Stimulated activated CD8-positive, alpha-beta memory T cell treated with anti-CD3 and anti-CD28 coated beads, Interleukin-2, amount 100 ng/mL, for 1 hour (primary cell): ENCODE measurements at places on chromosomes 4 and X.

DNA sequence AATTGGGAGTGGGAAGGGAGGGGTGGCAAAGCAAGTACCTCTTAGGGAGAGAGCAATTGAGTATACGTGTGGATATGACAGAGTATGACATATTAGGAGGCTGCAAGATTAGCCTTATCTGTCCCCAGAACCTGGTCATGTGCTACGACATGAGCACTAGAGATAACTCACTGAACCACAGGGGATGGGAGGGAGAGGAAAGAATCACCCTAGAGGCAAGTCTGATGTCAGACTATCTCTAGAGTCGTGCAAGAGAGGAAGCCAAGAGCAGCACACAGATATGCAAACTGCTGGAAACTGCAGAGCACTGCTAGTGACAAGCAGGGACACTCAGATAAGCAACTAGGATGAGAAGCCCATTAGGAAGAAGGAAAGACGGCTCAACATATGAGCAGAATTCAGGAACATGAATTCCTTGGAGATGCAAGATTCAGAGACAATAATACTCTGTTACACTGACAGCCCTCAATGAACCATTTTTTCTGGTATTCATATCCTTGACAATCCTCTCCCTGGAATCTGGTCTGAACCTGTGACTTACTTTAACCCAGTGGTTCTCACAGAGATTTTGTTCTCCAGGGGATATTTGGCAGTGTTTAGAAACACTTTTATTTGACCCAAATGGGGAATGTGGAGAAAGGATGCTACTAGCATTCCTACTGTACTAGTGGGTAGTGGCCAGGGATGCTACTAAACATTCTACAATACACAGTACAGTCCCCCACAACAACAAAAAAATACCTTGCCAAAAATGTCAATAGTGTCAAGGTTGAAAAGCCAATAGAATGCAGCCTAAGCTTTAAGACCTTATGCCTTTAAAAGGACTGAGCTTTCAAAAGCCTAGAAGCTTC is 84.0 kb upstream of the BMP2K start:
- no peak for DNase-seq

- DNase-seq = no peak
These were observed 92.6 kb upstream of the MAPK10 start for GRCh38 chr4:86452422-86452891.

DNA sequence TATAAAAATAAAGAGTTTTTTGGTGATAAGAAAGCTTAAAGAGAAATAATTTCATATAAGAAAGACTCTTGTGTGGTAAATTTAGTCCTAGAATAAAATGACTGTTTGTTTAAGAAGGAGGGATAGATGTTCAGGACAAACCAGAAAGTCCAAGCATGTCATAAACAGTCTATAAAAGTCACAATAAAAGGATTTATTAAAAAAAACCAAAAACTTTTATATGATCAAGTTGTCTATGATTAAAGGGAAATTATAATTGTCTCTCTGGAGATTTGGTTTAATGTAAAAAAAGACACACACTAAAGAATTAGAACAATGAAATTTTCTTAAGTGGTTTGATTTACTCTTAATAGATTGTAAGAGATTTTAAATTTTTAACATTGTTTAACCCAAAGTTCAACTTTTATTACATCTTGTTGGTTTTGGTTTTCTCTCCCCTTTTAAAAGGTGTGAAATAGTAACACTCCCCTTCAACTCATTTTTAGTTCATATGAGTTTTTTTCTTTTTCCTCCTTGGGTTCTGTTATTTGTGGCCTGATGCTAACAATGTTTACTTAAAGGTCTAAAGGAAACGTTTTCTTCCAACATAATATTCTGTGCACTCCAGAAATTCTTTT is 89.7 kb downstream of the PDHA2 start:
- DNase-seq = no peak

GRCh38 chr4:13481569-13481968 is 2.6 kb downstream of the RAB28 start:
- no peak for DNase-seq

- no peak for DNase-seq
These were observed 10.5 kb downstream of the CD99 start for GRCh38 chrX:2701600-2701999.

DNA sequence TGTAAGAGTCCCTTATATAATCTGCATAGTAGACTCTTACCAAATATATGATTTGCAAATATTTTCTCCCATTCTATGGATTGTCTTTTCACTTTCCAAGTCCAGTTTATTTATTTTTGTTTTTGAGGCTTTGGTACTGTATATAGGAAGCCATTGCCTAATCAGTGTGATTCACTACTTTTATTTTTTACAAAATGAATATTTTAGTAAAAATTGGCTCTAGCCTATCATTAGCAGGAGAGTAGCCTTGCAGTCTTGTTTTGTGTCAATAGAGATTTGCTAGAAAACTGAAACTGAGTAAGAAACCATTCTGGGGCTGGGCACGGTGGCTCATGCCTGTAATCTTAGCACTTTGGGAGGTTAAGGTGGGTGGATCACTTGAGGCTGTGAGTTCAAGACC is 199.9 kb upstream of the MAB21L2 start:
- no peak for DNase-seq

- DNase-seq = no peak
These were observed 113.3 kb upstream of the SHISA3 start for GRCh38 chr4:42284030-42284429.

GRCh38 chr4:38803833-38804653 is 548 bp downstream of the TLR1 start:
- DNase-seq = no peak

DNA sequence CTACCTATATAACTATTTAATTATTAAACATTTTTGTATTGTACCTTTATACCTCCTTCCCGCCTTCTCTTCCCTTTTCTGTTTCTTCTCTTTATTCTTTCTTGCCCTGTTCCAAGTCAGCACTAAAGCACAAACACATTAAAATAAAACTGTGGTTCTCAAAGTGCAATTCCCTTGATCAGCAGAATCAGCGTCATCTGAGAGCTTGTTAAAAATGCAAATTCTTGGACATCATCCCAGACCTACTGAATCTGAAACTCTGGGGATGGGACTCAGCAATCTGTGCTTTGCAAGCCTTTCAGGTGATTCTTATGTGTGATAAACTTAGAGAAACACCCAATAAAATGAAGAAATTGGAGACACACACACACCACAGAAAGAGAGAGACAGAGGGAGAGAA is 178.4 kb upstream of the BMP3 start:
- no peak for DNase-seq

DNA sequence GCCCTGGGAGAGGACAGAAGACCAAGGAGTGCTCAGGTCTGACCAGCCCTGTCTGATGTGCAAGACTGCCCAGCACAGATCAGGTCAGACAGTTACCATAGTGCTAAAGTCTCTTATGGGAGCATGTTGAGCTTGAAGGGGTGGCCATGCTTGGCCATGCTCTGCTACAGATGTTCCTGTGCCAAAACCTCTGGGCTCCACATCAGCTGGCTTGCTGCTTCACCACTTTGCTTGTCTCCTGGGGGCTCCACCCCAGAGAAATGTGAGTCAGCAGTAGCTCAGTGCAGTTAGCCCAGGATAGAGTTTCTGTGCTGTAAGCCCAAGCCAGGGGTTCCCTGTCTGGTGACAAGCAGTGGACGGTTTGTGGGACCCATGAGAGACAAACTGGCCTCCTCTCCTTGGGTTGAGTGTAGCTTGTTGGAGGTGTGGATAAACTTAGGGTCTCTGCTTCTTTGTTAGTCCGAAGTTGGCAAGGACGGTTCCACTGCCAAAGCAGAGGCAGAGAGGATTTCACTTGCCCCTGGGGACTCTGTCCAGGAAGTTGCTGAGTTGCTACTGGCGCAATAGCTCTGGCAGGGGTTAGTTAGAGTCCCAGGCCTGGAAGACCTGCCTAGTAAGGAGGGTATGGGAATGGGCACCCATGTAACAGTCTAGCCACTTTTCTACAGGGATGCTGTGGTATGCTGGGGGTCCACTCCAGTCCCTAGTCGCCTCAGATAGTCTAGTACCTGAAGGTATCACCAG is 8.7 kb upstream of the TMSB15C start:
- no peak for DNase-seq

- DNase-seq = no peak
These were observed 73.0 kb upstream of the ANXA3 start for GRCh38 chr4:78478523-78478922.

GRCh38 chr4:54439831-54440243 is 210.7 kb downstream of the PDGFRA start:
- DNase-seq = no peak

DNA sequence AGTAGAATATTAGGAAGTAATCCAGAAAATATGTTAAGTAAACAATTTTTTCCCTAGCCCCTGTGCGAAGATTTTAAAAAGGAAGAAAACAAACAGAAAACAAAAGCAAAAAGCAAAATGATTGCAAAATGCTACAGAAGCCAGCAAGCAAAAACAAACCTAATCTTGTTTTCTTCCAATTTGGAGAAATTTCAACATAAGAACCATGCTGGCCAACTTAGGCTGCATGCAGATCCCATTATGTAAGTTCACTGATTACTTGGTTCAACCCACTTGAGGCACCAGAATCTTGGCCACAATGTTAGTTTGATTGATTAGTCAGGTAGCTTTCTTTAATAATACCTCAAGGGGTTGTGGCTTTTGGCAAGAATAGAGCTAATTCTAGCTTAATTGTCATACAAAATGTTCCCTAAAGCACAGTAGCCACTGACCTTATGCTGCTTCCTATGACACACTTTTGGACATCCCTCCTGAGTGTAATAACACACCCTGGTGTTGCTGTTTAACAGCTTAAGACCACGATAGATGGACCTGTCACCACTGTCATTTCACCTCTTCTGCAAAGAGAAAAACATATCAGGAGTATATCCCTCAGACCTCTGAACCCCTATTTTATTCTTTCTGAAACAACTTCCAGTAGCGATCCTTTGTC is 2342.1 kb downstream of the PCDH7 start:
- DNase-seq = no peak

- no peak for DNase-seq
These were observed 82.4 kb upstream of the HPRT1 start for GRCh38 chrX:134377537-134377936.

DNA sequence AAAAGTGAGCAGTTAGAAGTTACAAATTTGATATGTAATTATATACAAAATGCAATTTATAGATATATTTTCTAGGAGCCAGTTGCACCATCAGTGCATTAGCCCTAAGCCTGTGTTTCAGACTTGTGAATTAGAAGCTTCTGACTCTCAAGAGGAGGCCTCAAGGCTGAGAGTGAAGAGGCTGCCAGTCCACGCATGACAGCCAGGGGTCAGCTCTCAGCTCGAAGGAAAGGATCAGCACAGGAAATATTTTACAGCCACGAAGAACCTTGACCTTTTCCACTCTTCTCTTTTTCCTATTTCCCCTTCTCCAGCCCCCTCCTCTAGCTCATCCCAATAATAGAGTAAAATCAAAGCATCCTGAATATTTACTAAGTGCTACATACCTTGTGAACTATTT is 642.4 kb downstream of the TRIML1 start:
- DNase-seq = no peak

- no peak for DNase-seq
These were observed 72.8 kb upstream of the BEND4 start for GRCh38 chr4:42225286-42225685.

- no peak for DNase-seq
These were observed 33.1 kb downstream of the LEF1 start for GRCh38 chr4:108135549-108136209.

DNA sequence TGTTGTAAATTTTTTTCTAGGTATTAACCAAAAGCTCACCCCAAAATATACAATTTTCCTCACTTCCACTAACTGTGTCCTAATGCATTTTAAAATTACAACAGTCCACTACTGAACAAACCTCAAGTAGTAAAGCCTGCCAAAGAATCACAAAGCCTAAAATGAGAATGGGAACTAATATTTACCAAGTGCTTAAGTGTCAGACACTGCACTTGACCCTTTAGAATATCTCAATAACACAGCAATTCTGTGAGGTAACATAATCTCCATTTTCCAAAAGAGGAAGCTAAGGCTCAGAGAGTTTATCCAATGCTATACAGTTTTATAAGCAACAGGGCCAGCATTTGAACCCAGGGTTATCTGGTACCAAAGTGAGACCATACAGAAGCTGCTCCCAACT is 4.9 kb downstream of the SLC9A7 start:
- DNase-seq = no peak

DNA sequence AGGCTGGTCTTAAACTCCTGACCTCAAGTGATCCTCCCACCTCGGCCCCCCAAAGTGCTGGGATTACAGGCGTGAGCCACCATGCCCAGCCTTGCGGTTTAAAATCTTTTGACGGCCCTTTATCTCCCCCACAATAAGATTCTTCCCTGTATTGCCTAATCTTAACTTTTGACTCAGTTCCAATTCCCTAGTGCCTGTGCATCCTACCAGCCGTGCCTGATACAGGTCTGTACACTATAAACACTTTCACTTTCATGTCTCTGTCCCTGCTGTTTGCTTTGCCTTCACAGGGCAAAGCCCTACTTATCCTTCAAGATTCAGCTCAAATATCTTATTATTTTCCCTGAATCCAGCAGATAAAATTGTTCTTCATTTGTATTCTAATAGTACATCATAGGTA is 74.6 kb downstream of the WDR44 start:
- no peak for DNase-seq

DNA sequence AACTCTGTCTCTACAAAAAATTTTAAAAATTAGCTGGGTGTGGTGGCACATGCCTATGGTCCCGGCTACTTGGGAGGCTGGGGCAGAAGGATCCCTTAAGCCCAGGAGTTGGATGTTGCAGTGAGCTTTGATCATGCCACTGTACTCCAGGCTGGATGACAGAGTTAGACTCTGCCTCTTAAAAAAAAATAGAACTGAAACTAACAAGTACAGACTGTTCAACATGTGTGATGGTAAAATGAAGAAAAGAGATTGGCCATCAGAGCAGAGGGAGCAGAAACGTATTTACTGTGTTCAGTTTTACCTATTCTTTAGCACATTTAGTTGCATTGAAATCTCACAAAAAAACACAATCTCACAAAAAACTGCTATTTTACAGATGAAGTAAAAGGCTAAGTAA is 77.9 kb upstream of the NAP1L5 start:
- DNase-seq = no peak

- DNase-seq = no peak
These were observed 2628.2 kb downstream of the ARAP2 start for GRCh38 chr4:33616121-33616520.

- DNase-seq = no peak
These were observed 25.4 kb upstream of the METAP1 start for GRCh38 chr4:98969878-98970785.

- no peak for DNase-seq
These were observed 28.4 kb downstream of the ZNF185 start for GRCh38 chrX:152926279-152926678.

- no peak for DNase-seq
These were observed 241.4 kb downstream of the GRIA3 start for GRCh38 chrX:123425471-123425870.

- DNase-seq = no peak
These were observed 140.2 kb downstream of the STIM2 start for GRCh38 chr4:27000820-27001219.

DNA sequence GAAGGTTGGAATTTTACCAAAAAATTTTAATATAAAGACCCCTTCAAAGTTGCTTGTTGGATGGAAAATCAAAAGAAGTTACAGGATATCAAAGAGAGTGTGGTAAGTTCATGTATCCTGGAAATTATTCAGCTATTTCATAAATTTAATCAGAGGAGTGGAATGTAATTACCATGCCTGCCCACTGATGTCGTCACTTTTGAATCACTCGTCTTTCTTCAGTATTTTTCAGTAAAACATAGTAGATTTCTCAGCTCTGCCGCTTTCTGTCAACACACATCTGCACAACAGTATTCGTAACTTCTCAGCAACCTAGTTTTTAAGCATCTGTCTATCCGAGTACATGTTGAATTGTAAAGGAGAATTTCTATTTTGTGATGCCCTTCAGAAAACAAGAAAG is 2163.0 kb upstream of the AGA start:
- DNase-seq = no peak

GRCh38 chr4:171484681-171485080 is 328.5 kb upstream of the GALNTL6 start:
- DNase-seq = no peak
